Liver (tissue), 10 donors: ENCODE measurements at places on chromosomes 5 and 9. TPM values are rescaled to one million over a fixed set of nuclear protein-coding genes. Genes with fewer than 3 reads are reported as not detected.

Gene KIF4B
- total RNA-seq, result 0.05 TPM

GRCh38 chr9:135256581-135257354 lies 169.3 kb downstream of the OLFM1 start:
- no peaks in the 10 kb centered on the region for H3K36me3 ChIP-seq
- no peak overlapping the region for H3K4me3 ChIP-seq
- no peak for DNase-seq
- no peaks in the 10 kb centered on the region for H3K4me1 ChIP-seq
- no peaks in the 10 kb centered on the region for H3K27me3 ChIP-seq

GRCh38 chr9:36031774-36032555 lies 4.7 kb upstream of the RECK start:
- H3K36me3 ChIP-seq, result no peaks in the 10 kb centered on the region
- H3K27ac ChIP-seq, result no peak overlapping the region
- H3K27me3 ChIP-seq, result no peaks in the 10 kb centered on the region
- H3K4me3 ChIP-seq, result no peak overlapping the region

GRCh38 chr9:78462611-78463010 lies 165.7 kb downstream of the PSAT1 start:
- H3K4me3 ChIP-seq, result no peak overlapping the region
- no peaks in the 10 kb centered on the region for H3K27me3 ChIP-seq
- H3K36me3 ChIP-seq, result no peaks in the 10 kb centered on the region
- H3K4me1 ChIP-seq, result no peaks in the 10 kb centered on the region

- H3K27me3 ChIP-seq, result no peaks in the 10 kb centered on the region
- H3K4me1 ChIP-seq, result no peaks in the 10 kb centered on the region
Measured at GRCh38 chr9:77521091-77521490, 127.0 kb downstream of the GNA14 start.

DNA sequence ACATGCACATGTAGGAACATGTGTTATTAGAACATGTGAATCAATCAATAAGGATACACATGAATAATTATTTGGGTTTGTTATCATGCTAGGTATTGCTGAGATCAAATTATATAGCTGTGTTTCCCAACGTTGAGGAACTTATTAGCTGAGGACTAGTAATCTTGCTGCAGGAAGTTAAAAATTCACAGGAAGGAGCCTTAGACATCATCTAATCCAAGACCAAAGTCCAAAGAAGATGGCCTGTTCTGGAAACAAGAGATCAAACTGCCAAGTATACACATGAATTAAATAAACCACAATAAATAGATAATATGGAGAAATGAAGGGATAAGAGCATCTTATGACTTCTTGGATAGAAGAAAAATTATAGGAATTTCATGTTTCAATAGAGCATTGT lies 19.9 kb downstream of the POU5F2 start:
- H3K4me1 ChIP-seq, result no peaks in the 10 kb centered on the region
- H3K27ac ChIP-seq, result no peak overlapping the region
- DNase-seq, result no peak
- H3K36me3 ChIP-seq, result no peaks in the 10 kb centered on the region
- no peaks in the 10 kb centered on the region for H3K27me3 ChIP-seq

- DNase-seq, result no peak
- no peaks in the 10 kb centered on the region for H3K36me3 ChIP-seq
- H3K27me3 ChIP-seq, result no peaks in the 10 kb centered on the region
- no peaks in the 10 kb centered on the region for H3K4me1 ChIP-seq
- H3K27ac ChIP-seq, result no peak overlapping the region
- H3K4me3 ChIP-seq, result no peak overlapping the region
Measured at GRCh38 chr5:180401229-180401907, 48.2 kb upstream of the GFPT2 start.

GRCh38 chr9:120872791-120873502 lies 4.0 kb downstream of the PHF19 start:
- no peak overlapping the region for H3K4me3 ChIP-seq
- H3K27ac ChIP-seq, result no peak overlapping the region
- no peaks in the 10 kb centered on the region for H3K36me3 ChIP-seq
- DNase-seq, result no peak
- peaks cover 2% of the 10 kb centered on the region for H3K4me1 ChIP-seq
